SJSA1 (cell line): ENCODE measurements at places on chromosomes 7 and 10. TPM values are rescaled to one million over a fixed set of nuclear protein-coding genes. Genes with fewer than 3 reads are reported as not detected.

Gene PON3
- not detected in 2 replicates for total RNA-seq

Gene KCNMA1
- 0.94 and 1.8 TPM in 2 replicates for total RNA-seq

Gene TMEM196
- not detected in 2 replicates for total RNA-seq

Gene SDK1
- 8.7 and 33.8 TPM in 2 replicates for total RNA-seq

- H3K27ac ChIP-seq = no peak overlapping the region
- DNase-seq = no peak
- no peaks in the 10 kb centered on the region for H3K4me1 ChIP-seq
These were observed 1025.0 kb upstream of the CELF2 start for GRCh38 chr10:9992661-9993060.

DNA sequence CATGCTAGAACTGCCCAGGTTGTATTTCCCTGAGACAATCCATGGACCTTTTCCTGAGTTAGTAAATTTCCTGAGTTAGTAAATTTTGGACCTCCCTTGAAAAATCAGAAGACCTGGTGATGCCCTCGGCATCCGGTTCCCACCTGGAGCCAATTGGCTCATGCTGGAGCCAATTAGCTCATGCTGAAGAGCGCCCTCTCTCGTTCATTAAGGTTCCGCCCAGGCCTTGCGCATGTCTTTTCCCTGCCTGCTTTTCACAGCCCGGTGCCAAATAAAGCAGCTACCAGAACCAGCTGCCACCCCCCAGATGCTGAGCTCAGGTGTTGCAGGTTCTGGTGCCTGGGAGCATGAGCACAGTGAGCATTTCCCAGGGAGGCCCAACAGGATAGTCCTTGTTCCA lies 96.2 kb downstream of the APBB1IP start:
- no peaks in the 10 kb centered on the region for H3K4me1 ChIP-seq
- no peak overlapping the region for H3K27ac ChIP-seq
- no peaks in the 10 kb centered on the region for H3K27me3 ChIP-seq
- no peaks in the 10 kb centered on the region for H3K36me3 ChIP-seq
- no peak overlapping the region for H3K4me3 ChIP-seq
